ENCODE measurements at places on chromosomes 3 and 15. TPM values are rescaled to one million over a fixed set of nuclear protein-coding genes. Genes with fewer than 3 reads are reported as not detected.

The STRA6 gene
- not detected for total RNA-seq

- DNase-seq: no peak
Observed at GRCh38 chr15:90493647-90494046, 36.1 kb upstream of the CRTC3 start.

DNA sequence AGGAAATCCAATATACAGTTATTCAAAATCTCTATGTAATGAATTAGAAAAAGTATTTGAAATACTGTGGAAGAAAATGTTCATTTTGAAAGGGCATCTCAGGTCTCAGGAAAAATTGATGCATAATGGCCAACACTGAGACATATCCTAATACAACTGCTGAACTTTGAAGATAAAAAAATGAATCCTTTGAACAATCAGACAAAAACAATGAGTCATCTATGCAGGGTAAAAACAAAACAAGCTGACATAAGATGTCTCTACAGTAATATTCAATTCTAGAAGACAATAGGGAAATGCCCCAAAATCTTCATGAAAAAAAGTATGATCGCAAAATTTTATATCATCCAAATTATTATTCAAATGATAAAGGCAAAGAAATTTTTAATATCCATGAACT is 34.0 kb upstream of the ZNF280D start:
- no peak for DNase-seq

The CDHR4 gene
- total RNA-seq: 0.68 TPM

- DNase-seq: no peak
Observed at GRCh38 chr3:152177757-152178156, 91.0 kb upstream of the MBNL1 start.

The EPHA6 gene
- 0.71 TPM for total RNA-seq

- no peak for DNase-seq
Observed at GRCh38 chr15:101050623-101051290, 131.6 kb downstream of the LRRK1 start.

GRCh38 chr3:188633206-188633605 is 479.2 kb downstream of the LPP start:
- no peak for DNase-seq

The HTR3C gene
- not detected for total RNA-seq

- no peak for DNase-seq
Observed at GRCh38 chr15:90820481-90820880, 47.9 kb upstream of the FURIN start.

The ALCAM gene
- total RNA-seq: 122 TPM

DNA sequence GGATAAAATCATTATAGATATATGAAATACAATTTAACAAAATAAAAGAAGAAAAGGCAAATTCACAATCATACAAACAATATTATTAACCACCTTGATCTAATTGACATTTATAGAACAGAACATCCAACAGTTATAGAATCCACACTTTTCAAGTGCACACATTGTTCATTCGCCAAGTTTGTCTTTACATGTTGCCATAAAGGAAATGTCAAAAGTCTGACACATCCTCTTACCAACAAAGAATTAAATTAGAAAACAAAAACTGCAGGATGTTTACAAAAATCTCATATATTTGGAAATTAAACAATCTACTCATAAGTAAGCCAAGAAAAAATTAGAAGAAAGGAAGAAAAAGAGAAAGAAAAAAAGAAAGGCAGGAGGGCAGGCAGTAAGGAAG is 909.2 kb upstream of the EPHA6 start:
- DNase-seq: no peak

- no peak for DNase-seq
Observed at GRCh38 chr3:159776779-159777178, 211.9 kb upstream of the IL12A start.

DNA sequence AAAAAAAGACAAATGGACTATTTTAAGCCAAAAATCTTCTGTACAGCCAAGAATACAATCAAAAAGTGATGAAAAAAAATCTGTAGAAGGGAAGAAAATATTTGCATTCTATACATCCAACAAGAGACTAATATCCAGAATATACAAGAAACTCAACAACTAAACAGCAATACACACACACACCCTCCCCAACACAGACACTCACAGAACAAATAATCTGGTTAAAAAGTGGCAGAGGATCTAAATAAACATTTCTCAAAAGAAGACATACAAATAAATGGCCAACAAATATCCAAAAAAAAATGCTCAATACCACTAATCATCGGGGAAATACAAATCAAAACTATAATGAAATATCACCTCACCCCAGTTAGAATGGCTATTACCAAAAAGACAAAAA is 209.0 kb upstream of the ZNF385D start:
- DNase-seq: no peak

- no peak for DNase-seq
Observed at GRCh38 chr15:85943791-85944190, 135.9 kb upstream of the AGBL1 start.

DNA sequence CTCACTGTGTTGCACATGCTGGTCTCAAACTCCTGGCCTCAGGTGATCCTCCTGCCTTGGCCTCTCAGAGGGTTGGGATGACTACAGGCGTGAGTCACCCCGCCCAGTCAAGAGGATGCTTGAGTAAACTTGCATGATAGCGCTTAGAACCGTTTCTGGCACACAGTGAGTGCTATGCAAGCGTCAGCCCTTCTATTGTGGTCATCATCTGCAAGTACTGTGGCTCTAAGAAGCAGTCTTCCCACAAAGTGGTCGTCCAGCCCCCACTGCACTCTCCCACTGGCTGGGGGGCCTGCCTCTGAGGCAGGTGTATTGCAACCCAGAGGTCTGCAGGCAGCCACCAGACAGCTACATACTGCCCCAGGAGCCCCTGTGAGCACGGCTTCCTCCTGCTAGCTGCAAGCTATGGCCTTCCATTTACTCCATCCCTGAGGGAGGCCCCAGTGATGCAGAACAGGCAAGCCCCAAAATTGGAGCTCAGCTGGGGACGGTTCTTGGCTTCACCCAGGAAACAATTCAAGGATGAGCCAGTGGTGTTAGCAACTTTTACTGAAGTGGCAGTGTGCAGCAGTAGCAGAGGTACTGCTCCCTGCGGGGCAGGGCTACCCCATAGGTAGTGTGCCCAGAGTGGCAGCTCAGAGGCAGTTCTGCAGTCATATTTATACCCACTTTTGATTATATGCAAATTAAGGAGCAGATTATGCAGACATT is 95.4 kb downstream of the LSM3 start:
- no peak for DNase-seq

DNA sequence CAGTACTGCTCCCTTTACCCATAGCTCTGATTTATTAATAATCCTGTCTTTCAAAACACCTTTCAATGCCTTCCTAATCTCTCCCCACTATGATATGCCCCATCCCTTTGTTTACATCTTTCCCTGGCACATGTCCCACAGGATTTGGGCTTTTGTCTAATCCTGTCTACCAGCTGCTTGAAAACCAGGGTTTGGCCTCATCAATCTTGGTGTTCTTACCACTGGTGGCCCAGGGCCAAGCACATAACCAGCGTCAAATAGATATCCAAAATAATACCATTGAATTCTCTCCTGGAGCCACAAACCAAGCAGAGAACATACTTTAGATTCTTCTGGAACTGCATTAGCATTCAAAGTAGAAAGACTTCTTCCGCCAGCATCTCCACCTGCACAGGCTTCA is 104.8 kb upstream of the PPP2R3A start:
- DNase-seq: no peak

The GOLGA8N gene
- 36.8 TPM for total RNA-seq

The RPSA gene
- total RNA-seq: 480 TPM
